Activated CD4-positive, alpha-beta T cell treated with anti-CD3 and anti-CD28 coated beads, Interleukin-2, amount 50 U/mL, for 16 hours (primary cell): ENCODE measurements at places on chromosomes 2 and 18.
A peak's percentile ranks its signal among the peaks of the same experiment; 100 is the strongest.

- DNase-seq = no peak
Measured at GRCh38 chr18:66900837-66901236, 296.9 kb upstream of the CDH19 start.

DNA sequence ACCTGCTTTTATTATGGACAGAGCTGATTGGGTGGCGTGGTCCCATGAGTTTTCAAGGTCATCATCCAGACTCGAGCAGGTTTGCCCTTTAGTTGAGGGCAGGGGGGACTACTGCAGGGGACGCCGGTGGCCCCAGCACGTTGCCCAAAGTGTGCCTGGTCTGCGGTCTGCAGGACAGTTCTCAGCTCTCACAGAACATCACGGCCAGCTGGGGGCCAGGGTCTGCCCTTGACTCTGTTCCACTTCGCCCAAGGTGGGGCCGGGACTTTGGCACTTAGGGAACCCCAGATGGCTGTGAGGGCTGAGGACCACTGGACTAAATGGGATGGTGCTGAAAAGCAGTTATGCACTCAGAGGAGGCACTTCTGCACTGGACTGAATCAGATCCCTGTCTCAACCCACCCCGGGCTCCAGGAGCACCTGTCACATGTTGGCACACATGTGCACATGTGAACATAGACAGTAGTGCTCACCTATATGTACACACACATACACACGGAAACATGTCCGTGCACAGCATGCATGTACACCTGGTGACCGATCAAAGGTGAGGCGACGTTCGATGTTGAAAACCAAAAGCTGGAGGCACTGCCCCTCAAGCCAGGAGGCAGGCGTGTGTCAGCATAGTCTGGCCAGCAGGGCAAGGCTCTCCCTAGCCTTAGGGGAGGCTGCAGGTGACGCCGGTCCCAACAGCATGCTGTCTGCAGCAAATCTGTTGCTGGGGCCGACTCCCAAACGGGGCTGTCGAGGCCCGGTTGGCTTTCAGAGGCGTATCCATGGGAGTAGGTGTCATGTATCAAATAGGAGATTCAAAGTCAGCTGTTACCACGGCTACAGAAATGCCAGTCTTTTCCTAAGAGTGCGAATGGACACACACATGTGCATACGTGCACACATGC, 10.2 kb downstream of the ANO7 start:
- DNase-seq = no peak

DNA sequence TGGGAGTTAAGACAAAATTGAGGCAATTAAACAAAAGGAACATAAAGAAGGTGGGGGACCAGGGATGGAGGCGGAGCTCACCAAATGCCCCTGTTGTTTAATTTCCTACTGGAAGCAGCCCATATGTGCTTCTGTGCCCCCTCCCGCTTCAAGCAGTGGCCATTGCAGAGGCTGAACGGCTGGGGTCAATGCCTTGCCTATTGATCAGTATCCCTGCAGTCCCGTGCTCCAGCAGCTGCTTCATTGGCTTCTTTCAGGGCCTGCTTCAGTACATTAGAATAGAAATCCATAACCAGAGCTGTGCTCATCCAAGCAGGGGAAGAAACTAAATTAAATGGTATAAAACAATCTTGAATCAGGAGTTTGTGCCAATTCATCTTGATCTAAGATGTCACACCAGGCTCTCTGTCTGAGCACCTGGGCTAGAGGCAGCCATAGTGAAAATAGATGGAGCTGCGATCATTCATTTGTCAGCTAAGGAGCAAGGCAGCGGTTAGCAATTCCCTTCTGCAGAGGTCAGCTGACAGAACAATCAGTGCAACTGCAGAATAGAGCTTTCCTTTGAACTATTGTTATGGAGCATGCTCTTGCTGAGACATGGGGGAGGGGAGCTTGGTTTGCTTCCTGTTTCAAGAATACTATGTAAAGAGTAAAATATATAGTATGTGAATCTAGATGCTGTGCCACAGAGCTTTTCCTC, 222.4 kb downstream of the WDR7 start:
- no peak for DNase-seq

- DNase-seq = no peak
Measured at GRCh38 chr2:237598468-237599208, 8.1 kb upstream of the RAB17 start.

DNA sequence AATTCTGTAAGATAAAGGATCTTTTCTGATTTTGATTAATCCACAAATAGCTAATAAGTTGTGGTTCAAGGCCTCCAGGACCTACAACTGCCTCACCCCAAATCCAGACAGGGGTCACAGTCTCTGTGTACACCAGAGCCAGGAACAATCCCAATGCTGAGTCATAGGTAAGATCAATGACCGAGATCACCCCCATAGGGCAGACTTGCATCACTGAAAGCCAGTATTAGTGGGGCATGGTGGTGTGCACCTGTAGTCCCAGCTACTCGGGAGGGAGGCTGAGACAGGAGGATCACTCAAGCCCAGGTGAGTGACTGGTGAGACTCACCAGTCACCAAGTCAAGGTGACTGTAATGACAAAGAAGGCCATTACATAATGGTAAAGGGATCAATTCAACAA, 12.9 kb downstream of the PARD6G start:
- DNase-seq = no peak

GRCh38 chr2:219254590-219255201, 978 bp upstream of the TUBA4A start:
- peak; percentile 64 for DNase-seq

DNA sequence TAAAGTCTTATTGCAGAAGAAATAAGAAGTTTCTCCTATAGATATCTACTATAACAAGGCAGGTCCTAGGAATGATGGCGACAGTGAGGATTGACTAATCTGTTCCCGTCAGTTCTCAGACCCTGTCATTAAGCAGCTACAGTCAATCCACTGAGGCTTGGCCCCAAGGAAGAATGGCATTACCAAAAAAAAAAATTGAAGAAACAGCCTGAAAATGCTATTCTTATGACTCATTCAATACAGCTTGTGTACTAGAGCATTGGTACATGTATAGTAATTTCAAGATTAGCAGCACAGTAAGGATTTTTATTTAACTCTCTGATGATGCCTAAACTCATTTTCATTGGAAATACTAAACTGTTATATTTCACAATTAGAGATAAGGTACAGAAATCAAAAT, 1096.1 kb upstream of the NXPH2 start:
- DNase-seq = no peak

- no peak for DNase-seq
Measured at GRCh38 chr2:66794551-66794950, 359.6 kb downstream of the MEIS1 start.

DNA sequence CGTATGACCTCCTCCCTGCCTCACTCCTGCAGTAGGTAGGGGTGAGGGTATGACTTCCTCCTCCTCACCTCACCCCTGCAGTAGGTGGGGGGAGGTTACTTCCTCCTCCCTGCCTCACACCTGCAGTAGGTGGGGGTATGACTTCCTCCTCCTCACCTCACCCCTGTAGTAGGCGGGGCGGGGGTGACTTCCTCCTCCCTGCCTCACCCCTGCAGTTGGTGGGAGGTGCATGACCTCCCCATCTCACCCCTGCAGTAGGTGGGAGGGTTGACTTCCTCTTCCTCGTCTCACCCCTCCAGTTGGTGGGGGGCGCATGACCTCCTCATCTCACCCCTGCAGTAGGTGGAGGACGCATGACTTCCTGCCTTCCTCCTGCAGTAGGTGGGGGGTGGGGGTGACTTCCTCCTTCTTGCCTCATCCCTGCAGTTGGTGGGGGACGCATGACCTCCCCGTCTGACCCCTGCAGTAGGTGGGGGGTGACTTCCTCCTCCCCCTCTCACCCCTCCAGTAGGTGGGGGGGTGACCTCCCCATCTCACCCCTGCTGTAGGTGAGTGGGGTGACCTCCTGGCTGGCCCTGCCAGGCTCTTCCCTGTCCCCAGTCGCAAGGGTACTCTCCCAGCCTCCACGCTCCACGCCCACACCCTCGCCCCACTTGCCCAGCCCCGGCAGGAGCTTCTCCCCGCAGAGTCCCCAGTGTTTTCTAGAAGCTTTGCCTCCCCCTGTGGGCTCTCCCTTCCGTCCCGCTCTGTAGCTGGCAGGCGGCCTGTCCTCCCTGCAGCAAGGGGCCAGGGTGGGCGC, 39.3 kb downstream of the TSHZ1 start:
- DNase-seq = no peak

GRCh38 chr2:10554961-10555809, 107.1 kb upstream of the ODC1 start:
- DNase-seq = no peak

DNA sequence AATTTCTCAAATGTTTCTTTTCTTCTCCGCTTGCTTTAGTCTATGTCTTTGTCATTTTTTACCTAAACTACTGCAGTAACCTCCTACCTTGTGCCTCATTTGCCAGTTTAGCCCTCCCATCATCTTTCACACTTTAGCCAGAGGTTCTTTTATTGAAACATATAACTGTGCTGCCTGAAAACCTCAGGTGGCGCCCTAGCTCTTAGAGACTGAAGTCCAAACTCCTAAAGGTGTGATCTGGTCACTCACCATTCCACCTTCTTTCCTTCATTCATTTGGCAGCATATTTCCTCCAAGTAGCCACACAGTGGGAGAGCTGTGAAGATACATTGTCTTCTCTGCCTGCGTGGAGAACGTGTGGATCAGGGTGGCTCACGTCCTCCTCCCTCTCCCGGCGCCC, 98.2 kb upstream of the MAPRE2 start:
- DNase-seq = no peak

DNA sequence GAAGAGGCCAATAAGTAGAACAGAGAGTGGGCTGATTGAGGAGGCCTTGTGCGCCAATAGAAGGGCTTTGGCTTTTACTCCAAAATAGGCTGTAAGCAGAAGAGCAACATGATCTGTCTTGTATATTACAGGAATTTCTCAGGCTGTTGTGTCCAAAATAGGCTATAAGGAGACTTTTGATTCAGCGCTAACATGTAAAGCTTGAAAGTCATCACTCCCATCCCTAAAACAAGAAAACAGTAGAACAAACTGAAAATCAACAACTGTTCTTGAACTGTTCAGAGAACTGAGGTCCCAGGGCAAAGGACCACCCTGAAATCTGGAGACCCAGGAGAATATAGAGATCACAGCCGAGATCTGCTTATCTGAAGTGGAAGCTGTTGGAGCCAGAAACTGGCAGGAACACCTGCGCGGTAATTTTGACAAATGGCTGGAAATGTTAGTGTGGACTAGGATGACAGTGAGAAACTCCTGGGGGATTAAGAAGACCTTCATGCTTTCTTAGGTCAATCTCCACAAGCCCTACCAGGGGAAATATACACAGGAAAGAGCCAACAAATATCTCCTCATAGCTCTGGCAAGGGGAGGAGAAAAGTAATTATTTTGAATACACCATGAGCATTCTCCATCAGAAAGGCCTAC, 258.6 kb downstream of the RBM43 start:
- DNase-seq = no peak

GRCh38 chr2:103484906-103485305, 723.1 kb downstream of the TMEM182 start:
- DNase-seq = no peak
